HS-5 (cell line): ENCODE measurements at places on chromosomes 13 and 19.

GRCh38 chr19:34577531-34578101 is 96.1 kb downstream of the WTIP start:
- no peak for DNase-seq

GRCh38 chr13:99575376-99576120 is 74.3 kb downstream of the TM9SF2 start:
- no peak for DNase-seq

GRCh38 chr19:55603581-55604292 is 1.7 kb upstream of the ZNF865 start:
- DNase-seq, result no peak

DNA sequence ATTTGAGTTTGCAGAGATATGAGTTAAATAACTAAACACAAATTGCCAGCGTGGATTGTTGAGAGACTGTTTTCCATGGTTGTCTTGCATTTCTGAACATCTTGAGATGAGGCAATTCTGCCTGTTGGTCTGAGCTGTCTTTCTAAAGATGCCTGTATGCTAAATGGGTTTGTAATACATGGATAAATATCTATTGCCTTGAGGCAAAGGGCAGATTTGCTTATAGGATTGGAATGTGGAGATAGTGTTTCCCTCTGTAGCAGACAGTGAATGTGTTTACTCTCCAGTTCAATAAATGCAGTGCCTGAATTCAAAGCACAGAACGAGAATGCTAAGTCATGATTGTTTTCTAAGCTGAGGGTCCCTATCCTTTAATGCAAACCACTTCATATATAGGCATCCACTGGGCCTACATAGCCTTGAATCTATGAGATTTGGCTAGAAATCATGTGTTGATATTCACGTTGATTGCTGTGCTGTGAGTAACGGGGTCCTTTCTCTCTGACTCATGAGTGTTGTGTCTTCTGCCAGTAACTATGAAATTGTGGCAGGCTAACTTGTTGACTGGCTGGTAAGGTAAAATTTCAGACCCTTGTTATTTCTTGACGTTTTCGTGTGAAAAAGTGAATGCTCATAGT is 2554.8 kb downstream of the PCDH9 start:
- DNase-seq, result peak; percentile 69

- no peak for DNase-seq
These were observed 1257.3 kb downstream of the DIAPH3 start for GRCh38 chr13:58906329-58907007.

GRCh38 chr19:13996928-13997630 is 9.0 kb downstream of the RFX1 start:
- no peak for DNase-seq

DNA sequence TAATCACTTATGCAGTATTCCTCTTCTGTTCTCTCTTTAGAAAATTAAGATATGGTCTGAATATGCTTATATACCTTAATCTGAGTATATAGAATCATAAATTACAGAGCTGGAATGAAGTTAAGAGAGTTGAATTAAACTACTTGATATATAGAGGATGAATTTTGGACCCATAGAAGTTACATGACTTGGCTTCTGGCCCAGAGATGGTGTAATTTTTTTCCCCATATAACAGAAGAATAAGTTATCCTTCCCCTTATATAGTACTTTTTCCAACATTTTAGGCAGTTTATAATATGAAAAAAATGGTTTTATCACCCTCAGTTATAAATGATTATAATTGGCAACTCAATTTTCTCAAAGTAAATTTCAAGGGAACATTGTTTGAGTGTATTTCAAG is 616.3 kb downstream of the TBC1D4 start:
- no peak for DNase-seq

- DNase-seq, result no peak
These were observed 406.0 kb downstream of the TSHZ3 start for GRCh38 chr19:30943101-30943843.

GRCh38 chr19:29531458-29532025 is 5.7 kb downstream of the VSTM2B start:
- no peak for DNase-seq

DNA sequence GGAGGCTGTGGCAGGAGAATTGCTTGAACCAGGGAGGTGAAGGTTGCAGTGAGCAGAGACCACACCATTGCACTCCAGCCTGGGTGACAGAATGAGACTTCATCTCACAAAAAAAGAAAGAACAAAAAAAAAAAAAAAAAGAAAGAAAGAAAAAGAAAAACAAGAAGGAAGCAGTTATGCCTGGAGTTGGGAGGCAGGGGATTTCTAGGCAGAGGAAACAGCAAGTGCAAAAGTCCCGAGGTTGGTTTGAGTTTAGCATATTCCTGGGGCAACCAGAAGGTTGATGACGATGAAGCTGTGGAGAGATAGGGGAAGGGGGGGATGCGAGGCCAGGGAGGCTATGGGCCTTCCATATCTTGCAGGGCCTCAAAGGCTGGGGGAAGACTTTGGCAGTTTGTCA is 11.5 kb upstream of the EML2 start:
- no peak for DNase-seq

GRCh38 chr19:34787059-34787824 is 14.2 kb upstream of the ZNF599 start:
- DNase-seq, result no peak

DNA sequence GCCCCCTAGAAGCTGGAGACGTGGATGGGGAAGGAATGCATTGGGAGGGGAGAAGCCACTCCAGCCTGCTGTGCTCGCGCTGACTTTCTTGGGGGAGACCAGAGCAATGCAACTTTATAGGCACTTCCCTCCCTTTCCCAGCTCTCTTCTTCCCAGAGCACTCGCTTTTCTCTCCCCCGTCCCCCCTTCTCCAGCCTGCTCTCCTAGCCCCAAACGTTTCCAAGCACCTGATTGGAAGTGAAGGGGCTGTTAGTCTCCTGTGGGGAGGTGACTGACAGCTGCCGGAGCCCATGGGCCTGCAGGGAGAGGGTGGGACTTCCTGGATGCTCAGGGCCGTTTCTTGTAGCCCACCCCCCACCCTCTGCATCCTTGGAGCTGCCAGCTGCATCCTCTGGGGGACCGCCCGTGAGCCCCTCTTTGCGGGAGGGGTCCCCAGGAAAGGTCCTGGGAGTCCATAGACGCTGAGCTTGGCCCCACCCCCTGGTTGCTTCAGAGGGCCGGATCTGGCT is 2.5 kb downstream of the HDGFL2 start:
- DNase-seq, result no peak

- no peak for DNase-seq
These were observed 691.9 kb upstream of the SLITRK6 start for GRCh38 chr13:86491121-86491520.

DNA sequence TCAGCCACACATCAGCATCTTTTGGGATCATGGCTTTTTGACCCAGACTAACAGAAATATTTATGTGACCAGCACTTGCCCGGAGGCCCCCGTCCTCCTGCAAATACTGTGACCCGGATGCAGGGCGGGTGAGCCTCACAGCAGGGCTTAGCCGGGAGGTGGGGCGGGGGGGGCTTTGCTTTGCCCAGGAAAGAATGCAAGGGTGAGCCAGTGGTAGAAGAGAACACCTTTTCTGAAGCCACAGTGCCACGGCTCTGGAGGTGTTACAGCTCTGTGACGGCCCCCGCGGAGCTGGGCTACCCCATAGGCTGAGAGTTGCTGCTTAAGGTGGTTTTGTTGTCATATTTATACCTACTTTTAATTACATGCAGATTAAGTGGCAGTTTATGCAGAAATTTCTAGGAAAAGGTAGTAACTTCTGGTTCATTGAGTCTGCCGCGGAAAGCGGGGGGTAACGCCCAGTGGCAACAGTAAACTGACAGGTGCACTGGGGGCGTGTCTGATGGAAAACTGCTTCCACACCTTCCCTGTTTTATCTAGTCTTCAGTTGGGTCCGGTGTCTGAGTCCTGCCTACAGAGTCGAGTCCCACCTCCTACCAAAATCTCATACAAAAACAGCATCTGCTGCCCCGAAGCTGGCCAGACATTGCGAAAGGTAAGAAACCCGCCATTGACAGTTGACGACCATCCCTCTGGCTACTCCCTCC is 187.9 kb downstream of the TEX29 start:
- DNase-seq, result no peak
